ENCODE measurements at places on chromosomes 4 and X.
A peak's percentile ranks its signal among the peaks of the same experiment; 100 is the strongest.

- DNase-seq: no peak
These were observed 9.7 kb upstream of the CLNK start for GRCh38 chr4:10694151-10694827.

- no peak for DNase-seq
These were observed 175.4 kb upstream of the TENM3 start for GRCh38 chr4:182067828-182068227.

- peak; percentile 74 for DNase-seq
These were observed 373.3 kb downstream of the IDS start for GRCh38 chrX:149131774-149132173.

GRCh38 chr4:2935762-2936743 lies 27.2 kb downstream of the NOP14 start:
- DNase-seq: peak; percentile 57

DNA sequence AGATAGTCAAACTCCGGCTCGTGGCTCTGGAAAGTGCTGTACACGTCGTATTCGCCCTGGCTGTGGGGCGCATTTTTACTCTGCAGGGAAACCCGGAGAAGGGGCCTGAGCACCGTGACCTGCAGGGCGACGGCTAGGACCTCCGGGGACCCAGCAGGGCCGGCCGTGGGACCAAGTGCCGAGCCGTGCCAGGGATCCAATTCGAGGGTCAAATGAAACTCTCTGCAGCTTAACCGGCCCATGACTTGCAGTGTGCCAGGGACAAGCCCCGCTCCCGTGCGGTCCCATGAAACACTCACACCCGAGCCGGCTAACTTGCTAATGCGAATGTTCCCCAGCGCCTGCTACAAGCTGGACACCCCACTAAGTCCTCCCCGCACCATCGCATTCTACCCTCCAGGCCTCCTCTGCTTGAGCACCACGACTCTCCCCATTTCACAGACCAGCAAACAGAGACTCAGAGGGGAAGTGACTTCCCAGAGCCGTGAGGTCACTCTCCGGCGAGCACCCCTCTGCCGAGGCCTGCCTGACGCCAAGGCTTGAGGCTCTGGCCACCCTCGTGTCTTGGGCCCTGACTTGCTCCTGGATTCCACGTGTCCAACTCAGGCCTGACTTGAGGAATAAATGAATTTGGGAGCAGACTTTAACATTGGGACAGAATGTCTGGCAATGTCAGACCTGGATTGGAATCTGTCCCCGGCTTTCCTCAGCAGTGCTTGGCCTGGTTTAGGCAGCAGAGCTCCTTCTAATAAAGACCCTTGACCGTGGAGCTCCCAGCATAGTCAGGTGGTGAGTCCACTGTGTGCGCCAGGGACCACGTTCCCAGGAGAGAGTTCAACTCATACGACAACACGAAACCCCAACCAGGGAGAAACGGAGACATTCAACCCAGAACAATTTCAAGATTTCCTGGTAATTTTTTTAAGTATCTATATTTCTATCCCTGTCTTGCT lies 93.6 kb downstream of the PPP2R2C start:
- no peak for DNase-seq

DNA sequence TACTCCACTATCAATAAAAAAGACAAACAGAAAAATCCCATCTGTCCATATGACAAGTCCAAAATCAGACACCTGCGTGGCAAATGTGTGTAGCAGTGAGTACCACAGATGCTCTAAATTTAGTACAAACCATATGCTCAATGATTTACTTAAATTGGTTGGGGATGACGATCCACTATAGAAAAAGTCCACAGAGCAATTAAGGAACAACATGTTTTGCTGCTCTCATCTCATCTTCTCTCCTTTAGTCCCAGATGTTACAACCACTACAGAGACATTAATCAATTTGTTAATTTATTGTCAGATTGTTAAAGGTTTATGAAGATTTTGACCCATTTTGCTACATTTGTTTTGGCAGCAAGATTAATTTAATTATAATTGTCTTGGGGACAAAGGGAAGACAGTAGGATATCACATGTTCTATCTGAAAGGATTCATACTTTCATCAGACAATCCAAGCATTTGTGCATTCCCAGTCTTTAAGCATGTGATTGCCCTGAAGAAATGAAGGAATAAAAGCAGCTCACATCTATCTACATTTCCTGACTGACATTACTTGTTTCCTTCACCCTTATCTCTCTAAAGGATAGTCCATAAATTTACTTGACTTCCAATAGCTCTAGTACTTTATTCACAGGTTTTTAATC lies 2268.1 kb downstream of the PCDH7 start:
- DNase-seq: no peak

DNA sequence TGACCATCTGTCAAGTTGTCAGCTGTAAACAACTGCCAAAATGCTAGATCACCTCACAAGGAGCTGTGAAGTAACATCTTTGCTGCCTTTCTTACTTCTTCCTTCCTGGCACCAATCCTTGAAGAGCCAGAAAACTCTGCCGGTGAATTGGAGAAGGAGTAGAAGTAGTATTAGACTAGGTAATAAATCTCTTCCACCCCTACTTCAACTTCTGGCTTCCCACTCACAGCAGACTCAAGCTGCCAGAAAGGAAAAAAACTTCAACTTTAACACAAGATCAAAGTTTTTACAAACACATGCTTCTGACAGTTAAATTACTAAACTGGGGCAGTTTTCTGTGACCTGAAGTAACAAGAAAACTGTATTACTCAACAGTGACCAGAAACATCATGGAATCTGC lies 164.7 kb upstream of the SLC7A11 start:
- DNase-seq: peak; percentile 35

GRCh38 chr4:143700046-143700415 lies 444 bp downstream of the FREM3 start:
- peak; percentile 17 for DNase-seq

- no peak for DNase-seq
These were observed 715.8 kb downstream of the KLHL13 start for GRCh38 chrX:117400839-117401238.

DNA sequence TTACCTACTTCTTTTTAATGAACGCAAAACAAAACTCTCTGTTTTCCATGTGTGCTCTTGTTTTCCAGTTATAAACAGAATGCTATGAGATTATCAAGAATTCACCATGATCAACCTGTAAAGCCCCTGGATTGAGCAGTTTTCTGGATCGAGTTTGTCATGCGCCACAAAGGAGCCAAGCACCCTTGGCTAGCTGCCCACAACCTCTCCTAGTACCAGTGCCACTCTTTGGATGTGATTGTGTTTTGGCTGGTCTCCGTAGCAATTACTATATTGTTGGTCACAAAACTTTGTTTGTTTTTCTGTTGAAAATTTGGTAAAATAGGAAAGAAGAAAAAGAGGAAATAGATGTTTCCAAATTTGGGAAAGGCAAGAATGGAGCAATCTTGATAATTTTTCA lies 51.1 kb downstream of the UGT2B7 start:
- no peak for DNase-seq

- DNase-seq: peak; percentile 6
These were observed 612 bp downstream of the CPLX1 start for GRCh38 chr4:825063-825970.
